Eye (tissue), 1 donor: ENCODE measurements at places on chromosomes 11 and 22.

DNA sequence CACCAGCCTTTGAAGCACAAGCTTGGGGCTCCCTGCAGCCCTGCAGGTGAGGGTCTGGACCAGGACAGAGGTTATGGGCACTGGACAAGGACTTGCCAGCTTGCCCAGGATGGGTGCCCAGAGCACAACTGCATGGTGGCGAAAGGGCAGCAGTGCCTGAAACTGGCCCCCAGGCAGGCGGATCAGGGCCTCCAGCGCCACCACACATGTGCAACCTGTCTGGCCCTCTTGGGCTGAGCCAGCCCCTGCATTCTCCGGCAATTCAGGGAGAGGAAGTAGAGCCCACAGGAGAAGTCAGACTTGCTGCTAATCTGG, 18.8 kb downstream of the MB start:
- DNase-seq = no peak

- no peak for DNase-seq
Observed at GRCh38 chr11:130189492-130190210, 30.1 kb downstream of the ST14 start.

DNA sequence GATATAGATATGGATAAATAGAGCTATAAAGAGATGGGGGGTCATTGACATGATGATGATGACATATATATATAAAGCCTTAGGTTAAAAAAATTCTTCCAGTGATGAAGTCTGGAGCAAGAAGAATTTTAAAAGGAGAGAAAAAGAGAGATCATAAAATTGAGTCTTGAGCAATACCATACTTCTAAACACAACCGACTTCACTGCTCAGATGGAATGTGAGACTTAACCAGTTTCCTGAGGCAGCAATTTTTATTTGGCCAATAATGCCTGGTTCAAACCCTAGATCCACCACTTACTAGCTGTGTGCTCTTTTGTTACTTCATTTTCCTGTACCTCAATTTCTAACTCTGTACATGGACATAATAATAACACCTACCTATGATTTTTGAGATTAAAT, 229.5 kb downstream of the TTC28 start:
- DNase-seq = no peak

GRCh38 chr11:65043881-65044501, 3.0 kb downstream of the SAC3D1 start:
- no peak for DNase-seq

GRCh38 chr11:68053117-68053516, 14.3 kb downstream of the TCIRG1 start:
- DNase-seq = peak; percentile 35

DNA sequence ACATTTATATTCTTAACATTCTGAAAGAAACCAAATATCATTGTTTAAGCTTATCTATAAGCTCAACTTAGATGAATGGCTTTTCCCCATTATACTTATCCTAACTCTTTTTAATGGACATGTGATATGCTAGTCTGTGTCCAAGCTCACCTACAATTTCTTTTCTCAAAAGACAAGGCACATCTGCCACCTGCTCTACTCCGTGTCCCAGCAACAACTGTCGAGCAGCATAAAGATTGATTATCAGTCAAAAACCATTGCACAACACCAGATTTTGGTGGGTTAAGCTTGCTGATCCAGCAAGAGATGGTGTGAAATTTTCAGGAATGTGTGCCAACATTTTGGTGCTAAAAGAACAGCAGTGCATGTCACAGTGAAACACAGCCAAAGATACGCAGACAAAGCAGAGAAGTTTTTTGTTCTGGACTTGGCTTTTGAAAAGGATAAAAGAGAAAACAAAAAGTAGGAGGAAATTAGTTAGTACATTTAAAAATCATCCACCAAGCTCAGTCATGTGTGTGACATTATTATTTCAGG, 65.8 kb downstream of the DCDC1 start:
- peak; percentile 49 for DNase-seq

- no peak for DNase-seq
Observed at GRCh38 chr11:96242191-96242847, 100.7 kb downstream of the MAML2 start.

DNA sequence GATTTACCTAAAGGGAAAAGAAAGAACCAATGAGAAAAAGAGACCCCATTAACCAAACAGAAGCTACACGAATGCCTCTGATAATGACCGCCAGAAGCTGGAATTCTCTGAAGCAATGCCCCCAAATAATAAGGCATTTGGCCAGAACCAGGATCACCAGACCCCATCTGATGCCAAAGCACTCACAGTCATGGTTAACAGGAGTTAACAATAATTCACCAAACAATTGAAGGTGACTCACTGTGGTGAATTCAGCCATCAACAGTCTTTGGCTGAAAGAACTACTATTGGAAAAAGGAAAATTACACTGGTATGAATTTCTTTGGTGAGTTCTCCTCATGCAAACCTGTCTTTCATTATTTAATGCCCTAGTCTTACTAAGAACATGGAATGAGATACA, 21.9 kb upstream of the NFRKB start:
- no peak for DNase-seq

DNA sequence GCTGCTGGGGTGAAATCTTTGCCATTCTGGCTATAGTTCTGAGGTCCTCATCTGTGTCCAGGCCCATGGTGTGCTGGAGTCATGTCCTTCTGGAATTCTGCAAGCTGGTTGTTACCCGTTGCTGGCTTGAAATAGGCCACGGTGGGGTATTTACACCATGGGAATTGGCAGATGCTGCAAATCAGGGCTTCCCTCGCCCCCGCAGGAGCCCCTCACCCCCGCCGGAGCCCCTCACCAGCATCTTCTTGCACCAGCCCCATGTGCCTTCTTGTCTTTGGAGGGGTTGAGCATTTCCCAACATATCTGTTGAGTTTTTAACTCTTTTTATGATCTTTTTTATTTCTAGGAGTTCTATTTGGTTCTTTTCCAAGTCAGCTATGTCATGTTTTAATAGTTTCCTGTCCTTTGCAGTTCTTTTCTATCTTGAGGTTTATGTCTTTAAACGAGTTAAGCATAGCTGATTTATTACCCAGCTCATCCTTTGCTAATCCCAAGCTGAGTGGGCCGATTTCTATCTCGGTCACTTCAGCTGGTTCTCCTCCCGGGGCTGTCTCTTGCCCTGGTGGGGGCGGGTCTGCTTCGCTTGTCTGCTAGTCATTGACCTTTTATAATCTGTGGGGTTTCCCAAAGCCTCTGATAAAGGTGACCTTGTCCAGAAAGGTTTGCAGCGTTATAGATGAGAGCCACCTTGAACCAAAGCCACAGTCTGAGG, 17.6 kb downstream of the ANO1 start:
- DNase-seq = no peak

DNA sequence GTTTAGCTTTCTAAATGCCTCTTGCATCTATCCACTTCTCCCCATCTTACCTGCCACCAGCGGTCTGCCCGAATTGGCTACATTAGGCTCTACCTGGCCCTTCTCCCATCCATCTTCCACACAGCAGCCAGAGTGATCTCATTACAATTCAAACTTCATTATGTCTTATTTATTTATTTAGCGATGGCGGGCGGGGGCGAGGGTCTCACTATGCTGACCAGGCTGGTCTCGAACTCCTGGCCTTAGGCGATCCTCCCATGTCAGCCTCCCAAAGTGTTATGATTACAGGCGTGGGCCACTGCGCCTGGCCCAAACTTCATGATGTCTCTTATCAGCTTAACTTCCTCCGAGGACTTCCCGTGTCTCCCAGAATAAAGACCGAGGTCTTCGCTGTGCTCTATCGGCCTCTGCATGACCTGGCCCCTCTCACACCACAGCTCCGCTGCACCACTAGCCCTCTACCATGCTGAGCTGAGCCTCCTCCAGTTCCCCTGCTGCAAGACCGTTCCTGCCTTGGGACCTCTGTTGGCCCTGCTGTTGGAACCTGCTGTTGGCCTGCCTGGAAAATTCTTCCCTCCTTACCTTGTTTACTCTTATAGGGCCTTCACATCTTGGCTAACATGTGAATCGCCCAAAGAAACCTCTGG, 870 bp upstream of the CTTN start:
- DNase-seq = no peak

GRCh38 chr11:113373306-113373705, 14.3 kb upstream of the ANKK1 start:
- DNase-seq = no peak

- DNase-seq = no peak
Observed at GRCh38 chr11:21072558-21072957, 403.2 kb downstream of the NELL1 start.

DNA sequence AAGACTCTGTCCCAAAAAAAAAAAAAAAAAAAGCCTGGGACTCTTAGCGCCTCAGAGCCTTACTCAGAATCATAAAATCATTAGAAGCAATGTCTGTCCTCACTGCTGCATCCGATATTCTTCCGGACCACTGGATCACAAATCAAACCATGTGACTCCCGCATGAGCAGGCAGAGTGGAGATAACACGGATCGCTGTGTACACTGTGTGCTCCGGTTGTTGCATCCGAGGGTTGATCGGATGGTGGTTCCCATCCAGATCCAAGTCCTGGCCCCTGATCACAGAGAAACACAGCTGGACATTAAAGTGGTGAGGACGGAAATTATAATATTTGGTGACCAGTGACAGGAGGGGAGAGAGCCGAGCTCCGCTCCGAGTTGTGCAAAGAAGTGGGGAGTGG, 9.7 kb upstream of the TXNRD2 start:
- DNase-seq = peak; percentile 87

GRCh38 chr11:94656968-94657367, 89.8 kb downstream of the PIWIL4 start:
- DNase-seq = no peak

DNA sequence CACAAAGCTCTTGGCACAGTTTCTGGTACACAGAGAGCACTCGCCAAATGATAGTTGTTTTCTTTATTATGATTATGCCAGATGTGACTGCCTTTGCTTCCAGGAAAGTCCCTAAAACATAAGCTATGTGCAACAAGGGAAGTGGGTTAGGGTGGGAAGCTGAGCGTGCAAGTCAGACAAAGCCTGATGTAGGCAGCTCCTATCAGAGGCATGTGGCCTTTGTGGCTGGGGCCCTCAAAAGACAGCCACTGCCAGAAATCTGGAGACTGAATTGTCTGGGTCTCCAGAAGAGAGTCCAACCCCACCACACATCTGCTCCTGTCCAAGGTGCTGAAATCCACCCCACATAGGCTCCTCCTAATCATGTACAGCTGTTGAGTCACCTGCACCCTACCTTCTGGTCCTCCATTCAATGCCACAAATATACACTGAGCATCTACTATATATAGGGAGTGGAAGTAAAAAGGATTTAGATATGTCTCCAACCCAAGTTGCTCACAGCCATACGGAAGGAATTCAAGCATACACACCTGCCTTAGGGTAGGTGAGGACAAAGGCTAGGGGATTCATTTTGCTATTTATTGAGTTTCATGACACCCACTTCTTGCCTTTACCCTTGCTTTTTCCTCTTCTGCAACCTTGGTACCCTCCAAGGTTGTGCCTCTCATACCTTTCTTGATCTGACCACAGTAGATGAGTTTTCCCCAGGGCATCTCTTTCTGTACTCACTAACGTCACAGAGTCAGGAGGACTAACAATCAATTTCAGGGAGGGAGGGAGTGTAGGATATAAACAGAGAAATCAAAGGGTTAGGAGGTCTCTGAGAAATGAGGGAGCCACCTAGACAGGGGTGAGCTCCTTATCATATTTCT, 12.4 kb downstream of the SEC14L3 start:
- peak; percentile 45 for DNase-seq

DNA sequence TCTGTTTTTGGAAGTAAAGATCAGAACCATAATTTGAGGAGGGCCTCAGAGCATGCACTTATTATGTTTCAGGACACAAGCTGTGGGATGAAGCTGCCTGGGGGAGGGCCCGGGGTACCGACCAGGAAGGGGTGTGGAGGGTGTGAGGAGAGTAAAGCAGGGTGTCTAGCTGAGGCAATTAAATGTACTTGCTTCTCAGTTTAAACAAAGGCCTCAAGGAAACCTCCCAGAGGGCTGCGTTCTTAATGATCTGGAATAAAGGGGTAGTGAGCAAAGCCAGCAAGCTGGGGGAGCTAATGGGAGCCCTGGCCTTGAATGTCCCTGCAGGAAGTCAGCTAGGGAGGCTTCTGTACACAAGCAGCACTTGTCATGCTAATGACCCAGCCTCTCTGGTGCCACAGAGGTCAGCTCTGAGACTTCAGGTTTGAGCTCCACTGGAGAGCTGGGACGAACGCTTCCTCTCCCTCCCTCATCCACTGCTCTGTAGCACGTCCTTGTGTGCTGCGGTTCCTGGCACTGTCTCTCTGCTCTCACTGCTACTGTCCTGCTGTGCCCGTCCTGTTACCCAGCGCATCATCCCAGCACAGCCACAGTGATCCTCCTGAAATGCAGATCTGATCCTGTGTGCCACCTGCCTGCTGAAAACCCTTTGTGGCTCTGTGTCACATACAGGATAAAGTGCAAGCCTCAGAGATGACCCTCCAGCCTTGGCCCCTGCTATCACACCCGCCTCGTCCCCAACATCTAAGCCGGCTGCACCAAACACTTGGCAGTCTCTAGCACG, 159.7 kb downstream of the DBX1 start:
- DNase-seq = peak; percentile 92

GRCh38 chr11:9203691-9204311, 61.3 kb downstream of the DENND5A start:
- no peak for DNase-seq

DNA sequence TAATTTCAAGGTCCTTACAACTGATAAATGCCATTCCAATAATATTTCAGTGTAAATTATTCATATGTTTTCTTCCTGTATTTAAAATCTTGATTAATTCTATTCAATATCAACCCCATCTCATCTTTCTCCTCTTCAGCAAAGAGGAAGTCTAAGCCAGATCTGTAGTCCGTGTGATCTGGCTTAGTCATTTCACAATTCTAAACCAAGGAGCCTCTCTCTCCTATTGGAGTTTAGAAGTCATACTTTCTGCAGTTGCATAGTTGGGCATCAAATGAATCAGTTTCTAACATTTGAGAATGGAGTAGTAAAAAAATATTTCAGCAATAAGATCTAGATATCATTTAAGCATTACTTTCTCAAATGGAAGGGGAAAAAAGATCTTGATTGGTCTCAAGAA, 354.9 kb downstream of the JRKL start:
- DNase-seq = no peak

DNA sequence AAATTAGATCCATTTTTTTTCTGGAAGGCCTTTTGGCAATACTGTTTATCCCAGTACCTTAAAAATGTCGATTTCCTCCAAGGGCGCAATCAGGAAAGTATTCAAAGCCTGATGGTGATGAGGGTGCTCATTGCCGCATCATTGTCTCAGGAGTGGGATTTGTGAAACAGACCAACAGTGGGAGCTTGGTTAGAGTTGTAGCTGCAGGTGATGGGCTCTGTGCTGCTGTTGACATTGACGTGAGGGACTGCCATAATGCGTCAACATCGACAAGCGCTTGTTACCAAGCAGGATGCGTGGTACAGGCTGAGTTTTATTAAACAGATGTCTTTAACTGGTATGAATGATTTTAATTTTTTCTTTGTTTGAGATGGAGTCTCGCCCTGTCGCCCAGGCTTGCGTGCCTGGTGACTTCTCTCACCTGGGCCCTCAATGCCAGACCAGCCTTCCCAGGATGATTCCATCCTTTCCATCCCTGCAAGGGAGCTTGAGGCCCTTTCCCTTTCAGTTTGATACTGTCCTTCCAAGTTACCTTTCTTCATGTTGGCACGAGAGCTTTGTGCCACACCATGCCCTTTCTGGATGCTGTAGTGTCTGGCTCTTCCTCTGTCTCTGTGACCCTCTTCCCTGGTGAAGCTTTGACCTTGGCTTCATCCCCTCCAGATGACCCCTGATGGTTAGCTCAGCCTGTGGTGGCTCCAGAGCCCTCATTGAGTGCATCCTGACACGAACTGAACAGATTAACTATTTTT, 10.6 kb downstream of the MED15 start:
- no peak for DNase-seq
